ENCODE measurements at places on chromosomes 12 and 14.

DNA sequence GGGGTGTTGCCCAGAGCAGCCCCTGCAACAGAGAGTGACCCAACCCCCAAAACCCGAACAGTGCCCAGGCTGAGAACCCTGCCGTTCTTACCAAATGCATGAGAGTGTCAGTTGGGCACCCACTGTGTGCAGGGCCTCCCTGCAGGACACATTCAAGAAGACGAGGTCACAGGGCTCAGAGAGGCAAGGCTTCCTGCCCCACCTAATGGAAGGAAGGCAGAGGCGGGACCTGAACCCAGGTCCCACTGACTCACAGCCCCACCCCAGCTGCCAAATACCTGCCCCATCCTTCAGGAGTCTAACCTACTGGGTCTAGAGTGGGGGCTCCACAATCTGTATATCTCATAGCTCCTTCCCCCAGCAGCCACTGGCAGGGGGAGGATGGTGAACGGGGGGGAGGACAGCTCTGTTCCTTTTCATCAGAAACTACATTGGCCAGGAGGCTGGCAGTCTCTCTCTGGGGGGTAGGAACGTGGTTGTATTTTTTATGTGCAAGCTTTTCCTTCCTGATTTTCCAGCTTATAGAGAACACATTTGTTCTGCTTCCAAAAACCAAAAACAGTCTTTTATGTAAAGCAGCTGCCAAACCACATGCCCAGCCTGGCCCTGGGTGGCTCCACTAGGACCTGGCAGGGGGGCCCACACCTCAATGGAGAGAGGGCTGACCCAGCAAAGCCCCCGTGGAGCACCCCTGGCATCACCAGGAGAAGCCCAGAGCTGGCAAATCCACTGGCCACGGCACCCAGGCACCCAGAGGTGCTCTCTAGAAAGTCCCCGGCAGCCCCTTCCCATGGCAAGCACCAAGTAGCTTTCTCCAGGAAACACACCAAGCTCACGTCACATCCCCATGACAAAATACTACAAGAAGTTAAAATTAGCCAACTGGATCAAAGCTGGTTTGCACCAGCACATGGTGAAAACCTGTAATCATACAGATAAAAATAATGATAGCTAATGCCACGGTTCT is 17.0 kb downstream of the NCOR2 start:
- DNase-seq = no peak

GRCh38 chr12:81083906-81084513 is 6.1 kb downstream of the ACSS3 start:
- no peak for DNase-seq

- no peak for DNase-seq
These were observed 113.3 kb downstream of the FOXN3 start for GRCh38 chr14:89303456-89304435.

DNA sequence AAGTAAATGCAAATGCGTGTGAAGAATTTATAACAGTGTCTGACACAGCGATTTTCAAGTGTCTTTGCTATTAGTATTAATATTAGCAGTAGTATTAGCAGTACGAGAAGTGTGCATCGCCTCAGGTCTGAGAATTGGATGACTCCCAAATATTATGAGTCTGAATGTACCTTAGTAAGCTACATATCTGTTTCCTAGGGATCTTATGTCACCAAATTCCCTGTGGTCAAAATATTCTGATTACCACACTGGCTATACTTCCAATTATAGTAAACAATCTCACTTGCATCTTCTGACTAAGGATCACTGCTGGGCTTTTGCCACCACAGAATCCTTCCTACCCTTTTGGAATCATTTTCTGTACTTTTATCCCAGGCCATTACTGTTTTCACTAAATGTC is 396.0 kb upstream of the MIS18BP1 start:
- DNase-seq = no peak

DNA sequence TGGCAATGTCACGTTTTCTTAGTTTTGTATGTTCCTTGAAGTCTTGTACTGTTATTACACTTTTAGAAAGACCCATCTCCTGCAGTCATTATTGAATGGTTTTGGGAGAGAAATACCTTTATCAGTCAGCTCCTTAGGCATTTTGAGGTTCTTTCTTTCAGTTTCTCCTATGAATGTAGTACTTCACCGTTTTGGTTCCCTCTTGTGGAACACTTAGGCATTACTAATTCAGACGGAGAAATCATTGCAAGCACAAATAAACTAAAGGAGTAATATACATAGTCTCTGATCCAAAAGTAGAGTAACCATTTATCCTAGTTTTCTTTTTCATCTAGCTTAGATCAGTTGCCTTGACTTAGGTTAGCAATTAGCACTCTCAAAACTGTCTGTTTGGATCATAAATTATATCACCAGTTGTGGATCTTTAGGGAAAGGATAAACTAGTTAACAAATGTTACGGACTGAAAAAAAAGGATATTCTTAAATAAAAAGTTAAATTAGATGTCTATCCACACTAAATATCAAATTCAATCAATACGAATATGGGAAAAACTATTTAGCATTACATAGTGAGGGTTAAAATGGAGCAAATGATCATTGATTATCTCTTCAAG is 1538.3 kb upstream of the SEL1L start:
- no peak for DNase-seq

DNA sequence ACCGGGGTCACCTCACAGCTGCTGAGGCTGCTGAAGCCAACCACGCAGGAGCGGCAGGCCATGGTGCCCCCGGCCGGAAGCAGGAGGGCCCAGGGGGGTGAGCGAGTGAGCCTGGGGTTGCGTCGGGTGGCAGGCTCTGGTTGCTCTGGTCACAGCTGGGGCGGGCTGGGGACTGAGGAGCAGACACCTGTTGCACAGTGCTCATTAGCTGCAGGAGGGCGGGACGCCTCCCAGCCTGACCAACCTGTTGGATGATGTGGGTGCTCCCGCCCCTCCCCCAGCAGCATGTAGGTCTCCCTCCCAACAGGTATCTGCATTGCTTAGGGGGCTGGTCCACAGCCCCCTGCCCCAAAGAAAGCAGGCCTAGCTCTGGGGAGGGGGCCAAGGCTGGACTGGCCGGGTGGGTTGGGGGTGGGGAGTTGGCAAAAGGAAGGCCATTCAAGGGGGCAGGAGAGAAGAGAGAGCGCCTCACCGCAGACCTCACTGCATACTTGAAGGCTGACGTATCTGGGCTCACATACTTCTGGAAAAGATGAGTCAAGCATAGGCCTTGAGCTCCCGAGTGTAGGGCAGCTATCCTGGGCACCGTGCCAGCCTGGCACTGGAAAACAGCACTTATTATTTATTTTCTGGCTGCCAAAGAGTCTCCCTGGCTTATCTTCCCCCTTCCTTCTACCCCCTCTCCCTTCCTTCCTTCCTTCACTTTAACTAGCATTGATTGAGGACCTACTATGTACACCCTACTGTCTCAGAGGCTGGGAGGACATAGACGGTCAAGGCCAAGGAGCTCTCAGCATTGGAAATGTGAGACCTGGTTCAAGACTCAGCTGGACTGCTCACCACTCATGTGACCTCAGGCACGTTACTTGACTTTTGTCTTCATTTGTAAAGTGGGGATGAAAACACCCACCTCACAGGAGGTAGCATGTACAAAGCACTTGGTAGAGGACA is at the start of gene KRT80:
KRT80 (minus strand) TSS at position 174 of the 951 bp plus-strand sequence; CDS start at position 62, 112 bp downstream.
- DNase-seq = no peak

DNA sequence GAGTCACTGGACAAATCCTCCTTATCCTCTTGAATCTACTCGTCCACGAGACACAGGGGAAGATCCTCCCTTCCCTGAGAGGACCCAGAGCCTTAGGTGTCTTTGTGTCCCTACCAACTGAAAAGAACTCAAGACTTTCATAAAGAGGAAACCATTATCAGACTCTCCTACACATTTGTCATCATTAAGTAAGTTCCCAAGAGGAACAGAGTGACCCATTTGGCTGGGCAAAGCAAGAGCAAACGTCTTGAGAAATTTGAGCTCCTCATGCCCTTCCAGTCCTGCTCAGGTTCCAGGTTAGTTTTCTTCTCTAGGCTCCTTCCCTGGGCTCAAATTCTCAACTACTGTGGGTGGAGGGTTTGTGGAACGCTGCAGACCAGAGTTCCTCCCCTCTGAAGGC is 5.7 kb downstream of the MLF2 start:
- no peak for DNase-seq

- no peak for DNase-seq
These were observed 41.5 kb upstream of the ANKS1B start for GRCh38 chr12:100026241-100026640.

DNA sequence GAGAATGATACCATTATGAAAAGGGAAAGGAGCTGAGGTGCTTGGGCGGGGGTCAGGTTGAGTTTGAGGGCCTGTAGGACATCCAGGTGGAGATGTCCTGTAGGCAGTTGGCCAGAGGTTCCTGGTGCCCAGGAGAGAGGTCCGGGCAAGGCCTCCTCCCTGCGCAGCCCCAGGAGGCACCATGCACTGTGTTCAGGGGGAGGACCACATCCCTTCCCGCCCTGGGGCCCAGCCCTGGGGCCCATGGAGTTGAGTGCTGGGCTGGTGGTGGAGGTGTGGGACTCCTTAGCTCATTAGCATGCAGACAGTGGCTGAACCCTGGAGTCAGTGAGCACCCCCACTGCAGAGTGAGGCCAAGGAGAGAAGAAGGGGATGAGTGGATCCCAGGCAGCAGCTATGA is 5.7 kb upstream of the FAIM2 start:
- DNase-seq = no peak

DNA sequence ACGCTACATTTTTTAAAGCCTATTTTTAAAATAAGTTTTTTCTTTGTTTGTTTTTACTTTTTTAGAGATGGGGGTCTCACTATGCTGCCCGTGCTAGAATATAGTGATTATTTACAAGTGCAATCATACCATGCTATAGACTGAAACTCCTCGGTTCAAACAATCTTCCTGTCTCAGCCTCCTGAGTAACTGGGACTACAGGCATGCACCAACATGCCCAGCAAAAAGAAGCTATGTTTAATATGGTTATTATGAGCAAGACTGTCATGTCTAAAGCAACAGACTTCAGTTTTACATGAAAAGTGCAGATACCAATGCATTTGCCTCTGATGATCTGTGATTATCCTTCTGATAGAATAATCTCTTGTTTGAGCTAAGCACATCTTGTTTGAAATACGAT is 45.6 kb upstream of the SGPP1 start:
- no peak for DNase-seq

DNA sequence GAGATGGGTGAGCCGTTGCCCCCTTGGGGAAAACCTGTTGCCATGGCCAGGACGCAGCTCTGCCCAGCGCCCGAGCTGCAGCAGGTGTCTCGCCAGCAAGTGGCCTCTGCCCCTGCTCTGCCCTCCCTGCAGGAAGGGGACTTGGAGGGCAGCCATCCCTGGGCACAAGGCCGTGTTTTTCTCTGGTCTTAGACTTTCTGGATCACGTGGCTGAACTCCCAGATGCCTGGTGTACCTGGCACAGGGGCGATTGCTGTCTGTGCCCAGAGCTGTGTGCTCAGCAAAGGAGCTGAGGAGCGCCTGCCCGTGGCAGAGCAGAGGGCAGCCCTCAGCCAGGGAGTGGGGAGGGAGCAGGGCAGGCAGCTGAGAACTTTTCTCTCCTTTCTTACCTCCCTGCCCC is 38.0 kb downstream of the TMEM63C start:
- no peak for DNase-seq

- no peak for DNase-seq
These were observed 91.6 kb downstream of the DHRS2 start for GRCh38 chr14:23727566-23728335.

DNA sequence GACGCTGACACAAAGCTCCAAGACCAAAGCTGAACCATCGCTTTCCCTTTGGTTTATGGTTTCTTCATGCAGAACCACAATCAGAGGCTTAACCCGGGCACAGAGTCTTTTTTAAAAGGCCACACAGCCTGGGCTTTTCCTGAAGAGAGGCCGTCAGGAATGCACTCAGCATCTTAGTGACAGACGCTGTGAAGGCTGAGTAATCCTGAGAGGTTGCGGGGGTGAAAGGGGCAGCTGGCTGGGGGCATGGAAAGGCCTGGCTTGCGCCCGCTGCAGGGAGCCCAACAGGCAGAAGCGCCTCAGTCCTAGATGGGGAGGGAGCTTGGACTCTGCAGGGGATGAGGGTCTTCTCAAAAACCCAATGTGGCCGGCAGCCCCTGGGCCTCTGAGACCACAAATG is 13.6 kb downstream of the CTDSP2 start:
- no peak for DNase-seq

GRCh38 chr12:22687361-22688076 is 62.5 kb downstream of the ETNK1 start:
- no peak for DNase-seq

DNA sequence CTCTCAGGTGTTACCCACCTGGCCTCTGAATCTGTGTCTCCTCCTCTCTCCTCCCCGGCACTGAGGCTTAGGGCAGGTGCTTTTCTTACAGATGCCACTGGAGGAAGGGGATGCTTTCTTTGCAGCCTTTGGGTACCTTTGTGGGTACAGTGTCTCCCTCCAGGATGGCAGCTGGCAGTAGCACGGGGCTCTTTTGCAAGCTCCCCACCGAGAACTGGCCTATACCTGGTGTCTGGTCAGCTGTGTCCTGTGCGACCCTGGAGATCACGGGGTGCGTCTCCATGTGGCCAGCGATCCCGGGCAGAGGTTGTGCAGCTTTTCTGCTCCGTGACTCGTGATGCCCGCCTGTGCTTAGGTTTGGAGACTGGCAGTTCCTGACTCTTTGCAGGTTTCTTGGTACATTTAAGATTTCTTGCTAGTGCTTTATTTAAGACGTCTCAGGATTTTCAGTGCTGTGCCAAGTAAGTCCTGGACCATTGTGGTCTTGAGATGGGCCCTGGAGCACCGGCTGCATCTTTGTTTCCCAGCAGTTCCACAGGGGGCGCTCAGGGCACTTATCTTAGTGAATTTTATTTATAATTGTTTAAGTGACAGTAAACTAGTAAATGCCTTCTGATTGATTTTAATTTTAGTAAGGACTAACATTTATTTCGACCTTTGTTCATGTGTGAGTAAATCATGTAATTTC is 68.9 kb downstream of the DDX51 start:
- peak; percentile 47 for DNase-seq

GRCh38 chr12:88617352-88617751 is 37.1 kb upstream of the KITLG start:
- DNase-seq = no peak

- peak; percentile 95 for DNase-seq
These were observed at the start of gene FOXN3 for GRCh38 chr14:89417091-89417464. TSS of gene FOXN3 (minus strand) at chr14:89417233. CDS start at chr14:89412476, 4,757 bp downstream.

- no peak for DNase-seq
These were observed 210.7 kb upstream of the PWP1 start for GRCh38 chr12:107474639-107475539.

DNA sequence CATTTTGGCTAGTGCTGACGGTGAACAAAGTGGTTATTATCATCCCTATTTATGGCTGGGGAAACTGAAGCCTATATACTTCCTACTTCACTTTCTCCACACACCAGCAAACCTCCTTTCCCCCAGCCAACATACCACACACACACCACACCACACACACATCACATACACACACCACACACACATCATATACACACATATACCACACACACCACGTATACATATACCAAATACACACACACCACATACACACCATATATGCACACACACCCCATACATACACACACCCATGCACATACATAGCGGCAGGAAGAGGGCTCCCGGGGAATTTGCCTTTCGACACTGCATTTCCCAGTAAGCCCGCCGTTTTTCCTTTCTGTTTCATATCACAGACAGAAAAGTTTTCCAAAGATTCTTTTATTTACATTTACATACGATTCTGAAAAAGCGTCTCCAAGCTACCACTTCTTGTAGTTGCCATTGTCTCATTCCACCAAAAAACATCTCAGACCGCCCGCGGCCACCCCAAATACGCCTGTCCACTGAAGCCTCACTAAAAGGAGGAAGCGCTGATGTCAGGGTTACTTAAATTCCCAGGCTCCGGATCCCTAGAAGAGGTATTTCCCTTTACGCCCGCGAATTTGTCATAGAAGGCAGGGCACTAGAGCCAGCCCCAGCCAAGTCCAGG is 823 bp upstream of the RAB5B start:
- no peak for DNase-seq

- peak; percentile 78 for DNase-seq
These were observed 10.4 kb upstream of the DCD start for GRCh38 chr12:54658306-54659264.
